ENCODE measurements at places on chromosomes 13 and 19.

- no peak for DNase-seq
These were observed 56.4 kb upstream of the STARD13 start for GRCh38 chr13:33341861-33342452.

DNA sequence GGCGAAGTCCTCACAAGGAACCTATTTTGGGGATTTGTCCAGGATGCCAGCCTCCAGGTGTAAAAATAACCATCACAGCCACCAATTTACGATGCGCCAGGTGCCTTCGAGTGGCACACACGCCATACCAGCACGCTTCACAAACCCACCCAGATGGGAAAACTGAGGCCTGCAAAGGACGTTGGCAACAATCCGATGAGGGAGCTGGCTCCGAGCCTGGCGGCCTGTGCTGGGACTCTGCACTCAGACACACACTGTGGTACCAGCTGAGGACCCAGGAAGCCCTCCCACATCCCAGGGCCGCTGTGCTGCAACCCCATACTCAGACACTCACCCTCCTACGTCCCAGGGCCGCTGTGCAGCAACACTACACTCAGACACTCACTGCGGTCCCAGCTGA lies 65.0 kb upstream of the C13orf46 start:
- no peak for DNase-seq

GRCh38 chr19:32891609-32892008 lies 22.0 kb upstream of the SLC7A9 start:
- no peak for DNase-seq

GRCh38 chr19:36745870-36746269 lies 26.7 kb downstream of the ZNF850 start:
- no peak for DNase-seq

DNA sequence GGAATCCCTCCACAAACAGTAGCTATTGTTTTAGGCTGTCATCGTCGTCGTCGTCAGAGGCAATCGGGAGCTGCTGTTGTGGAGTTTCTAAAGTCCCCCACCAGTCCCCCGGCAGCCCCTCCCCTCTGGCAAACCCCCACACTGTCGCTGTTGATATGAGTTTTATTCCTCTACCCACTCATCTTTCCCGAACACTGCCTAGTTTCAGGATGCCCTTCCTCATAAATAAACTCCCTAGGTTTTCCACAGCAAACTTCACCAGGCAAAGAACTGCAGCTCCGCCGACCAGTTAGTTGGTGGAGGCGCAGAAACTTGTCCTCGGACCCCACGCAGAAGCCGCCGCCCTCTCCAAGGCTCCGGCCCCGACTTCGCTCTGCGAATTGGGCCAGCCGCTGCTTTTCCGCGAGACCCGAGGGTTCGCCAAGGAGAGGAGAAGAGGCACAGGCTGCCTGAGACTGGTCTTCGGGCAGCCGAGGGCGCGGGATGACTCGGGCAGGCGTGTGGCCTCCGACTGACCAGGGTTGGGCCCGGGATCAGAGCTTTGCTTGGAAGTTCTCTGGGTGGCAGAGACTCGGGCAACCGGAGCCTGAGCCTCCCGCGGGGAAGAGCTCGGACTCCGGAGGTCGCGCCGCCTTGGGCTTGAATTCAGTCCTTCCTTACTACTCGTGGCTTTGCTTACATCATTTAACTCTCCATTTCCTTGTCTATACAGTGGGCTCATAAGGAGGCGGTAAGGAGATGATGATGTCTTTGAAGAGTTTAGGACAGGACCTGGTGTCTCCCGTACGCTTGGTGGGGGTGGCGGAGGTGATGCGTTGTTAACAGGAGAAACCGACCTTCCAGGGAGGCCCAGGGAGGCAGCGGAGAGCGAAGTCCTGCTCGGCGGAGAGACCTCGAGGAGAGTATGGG lies 7.9 kb downstream of the PDX1 start:
- DNase-seq: no peak

DNA sequence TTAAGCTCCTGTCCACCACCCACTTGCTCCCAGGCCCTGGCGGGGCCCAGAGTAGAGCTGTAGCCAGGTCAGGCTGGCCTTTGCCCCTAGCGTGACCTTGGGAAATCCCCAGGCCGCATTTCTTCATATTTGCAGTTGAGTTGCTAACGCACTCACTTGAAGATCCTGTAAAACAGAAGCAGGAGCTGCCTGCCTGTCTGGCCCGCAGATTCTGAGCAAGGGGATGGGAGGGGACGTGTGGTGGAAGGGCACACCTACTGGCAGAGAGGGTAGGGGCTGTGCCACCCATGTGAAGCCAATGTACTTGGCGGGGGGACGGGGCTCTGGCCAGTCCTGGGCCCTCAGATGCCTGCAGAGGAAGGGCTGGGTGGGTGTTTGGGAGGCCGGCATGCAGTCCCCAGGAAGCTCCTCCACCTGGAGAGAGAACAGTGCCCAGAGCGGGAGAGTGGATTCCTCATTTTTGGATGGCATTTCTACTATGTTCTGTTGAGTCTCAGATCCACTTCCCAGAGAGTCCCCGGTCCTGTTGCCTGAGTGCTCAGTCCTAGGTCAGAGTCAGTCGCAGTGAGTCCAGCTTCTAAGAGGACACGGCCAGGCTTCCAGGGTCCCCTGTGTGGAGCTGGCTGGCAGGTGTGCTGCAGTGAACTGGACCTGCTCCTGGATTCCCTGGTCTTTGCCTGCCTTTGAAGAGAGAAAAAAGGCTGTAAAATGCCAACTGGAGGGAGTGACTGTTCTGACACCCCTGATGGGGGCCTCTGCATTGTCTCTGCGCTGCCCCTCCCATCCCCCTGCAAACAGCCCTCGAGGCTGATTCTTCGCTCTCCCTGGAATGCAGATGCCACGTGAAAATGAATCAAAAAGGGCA lies 62.9 kb downstream of the GGACT start:
- DNase-seq: no peak

DNA sequence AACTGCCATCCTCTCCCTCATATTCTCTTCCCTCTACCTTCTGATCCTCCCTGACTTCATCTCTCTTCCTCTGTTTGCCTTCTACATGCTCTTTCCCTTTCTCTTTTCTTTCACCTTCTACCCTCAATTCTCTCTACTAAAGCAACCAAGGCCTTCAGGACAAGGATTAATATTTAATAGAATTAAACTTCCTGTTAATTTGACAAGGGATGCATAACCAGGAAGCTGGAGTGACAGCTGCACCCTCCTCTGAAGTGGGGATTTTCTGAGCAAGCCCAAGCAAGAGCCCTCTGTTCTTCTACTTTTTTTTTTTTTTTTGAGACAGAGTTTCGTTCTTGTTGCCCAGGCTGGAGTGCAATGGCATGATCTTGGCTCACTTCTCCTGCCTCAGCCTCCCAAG lies 63.4 kb upstream of the MED4 start:
- DNase-seq: no peak
